ENCODE measurements at places on chromosomes 2 and 18.

- H3K36me3 ChIP-seq, result no peaks in the 10 kb centered on the region
- H3K4me3 ChIP-seq, result peak overlapping the region; percentile 82
- H3K4me1 ChIP-seq, result peaks cover 47% of the 10 kb centered on the region
These were observed 1.1 kb upstream of the PPP3R1 start for GRCh38 chr2:68253219-68254068.

DNA sequence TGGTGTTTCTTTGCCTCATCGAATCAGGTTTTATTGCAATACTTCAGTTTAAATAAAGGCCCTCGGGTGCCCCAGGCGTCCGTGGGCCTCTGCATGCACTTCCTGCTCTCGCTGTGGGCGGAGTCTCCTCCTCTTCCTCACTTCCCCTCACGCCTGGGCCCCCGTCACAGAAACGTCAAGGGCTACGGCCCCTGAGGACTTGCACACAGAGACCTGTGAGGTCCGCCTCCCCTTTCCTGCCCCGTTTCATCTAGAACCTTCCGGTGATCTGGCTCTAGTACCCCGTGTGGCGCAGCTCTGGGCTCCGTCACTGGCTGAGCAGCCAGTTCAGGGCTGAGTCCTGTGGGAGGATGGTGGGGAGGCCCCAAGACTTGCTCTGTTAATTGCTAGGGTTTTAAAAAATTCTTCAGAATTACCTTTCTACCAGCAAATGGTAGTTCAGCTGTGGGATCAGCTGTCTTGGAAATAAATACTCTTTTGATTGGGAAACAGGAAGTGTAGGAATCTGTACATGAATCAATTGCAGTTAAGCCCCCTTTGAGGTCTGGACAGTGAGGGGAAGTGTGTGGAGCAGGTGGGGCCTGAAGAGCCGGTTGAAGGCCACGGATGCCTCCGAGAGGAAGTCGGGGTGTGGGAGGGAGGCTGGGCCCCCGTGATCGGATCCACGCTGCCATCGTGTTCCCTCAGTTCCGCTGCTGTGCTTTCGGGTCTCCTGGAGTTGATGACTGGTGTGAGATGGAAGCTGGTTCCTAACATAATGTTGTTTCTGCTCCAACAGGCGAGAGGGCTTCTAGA is 10.2 kb downstream of the NFATC1 start:
- no peak for DNase-seq
- peak overlapping the region; percentile 55 for H3K27ac ChIP-seq
- H3K27me3 ChIP-seq, result no peaks in the 10 kb centered on the region
- no peak overlapping the region for H3K4me3 ChIP-seq
- peaks cover 7% of the 10 kb centered on the region for H3K36me3 ChIP-seq

DNA sequence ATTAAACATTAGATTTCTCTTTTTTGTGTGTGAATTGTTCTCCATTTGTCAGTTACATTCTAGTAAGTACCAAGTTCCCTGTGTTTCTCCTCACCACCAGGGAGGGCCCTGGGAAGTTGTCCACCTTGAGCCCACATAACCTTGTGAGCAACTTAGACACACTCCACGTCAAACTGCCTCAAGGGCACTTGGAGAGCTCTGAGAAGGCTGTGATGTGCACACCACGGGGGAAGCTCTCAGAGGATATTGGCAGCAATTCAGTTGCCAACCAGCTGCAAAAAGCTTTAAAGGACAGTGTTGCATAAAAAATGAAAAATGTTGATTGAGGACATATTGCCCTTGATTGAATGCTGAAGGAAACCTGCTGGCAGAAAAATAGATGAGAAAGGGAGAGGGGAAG is 743.6 kb downstream of the RNF144A start:
- no peaks in the 10 kb centered on the region for H3K27me3 ChIP-seq
- no peaks in the 10 kb centered on the region for H3K36me3 ChIP-seq
- no peak overlapping the region for H3K27ac ChIP-seq
- DNase-seq, result no peak

GRCh38 chr18:77108001-77108692 is 24.4 kb downstream of the MBP start:
- peaks cover 86% of the 10 kb centered on the region for H3K4me1 ChIP-seq
- peak overlapping the region; percentile 80 for H3K27ac ChIP-seq
